Stimulated activated CD4-positive, alpha-beta T cell treated with anti-CD3 and anti-CD28 coated beads, TNF-alpha, amount 100 ng/mL, for 24 hours (primary cell): ENCODE measurements at places on chromosomes 6 and 20.

GRCh38 chr6:28750926-28751458 lies 172.8 kb downstream of the TRIM27 start:
- no peak for DNase-seq

DNA sequence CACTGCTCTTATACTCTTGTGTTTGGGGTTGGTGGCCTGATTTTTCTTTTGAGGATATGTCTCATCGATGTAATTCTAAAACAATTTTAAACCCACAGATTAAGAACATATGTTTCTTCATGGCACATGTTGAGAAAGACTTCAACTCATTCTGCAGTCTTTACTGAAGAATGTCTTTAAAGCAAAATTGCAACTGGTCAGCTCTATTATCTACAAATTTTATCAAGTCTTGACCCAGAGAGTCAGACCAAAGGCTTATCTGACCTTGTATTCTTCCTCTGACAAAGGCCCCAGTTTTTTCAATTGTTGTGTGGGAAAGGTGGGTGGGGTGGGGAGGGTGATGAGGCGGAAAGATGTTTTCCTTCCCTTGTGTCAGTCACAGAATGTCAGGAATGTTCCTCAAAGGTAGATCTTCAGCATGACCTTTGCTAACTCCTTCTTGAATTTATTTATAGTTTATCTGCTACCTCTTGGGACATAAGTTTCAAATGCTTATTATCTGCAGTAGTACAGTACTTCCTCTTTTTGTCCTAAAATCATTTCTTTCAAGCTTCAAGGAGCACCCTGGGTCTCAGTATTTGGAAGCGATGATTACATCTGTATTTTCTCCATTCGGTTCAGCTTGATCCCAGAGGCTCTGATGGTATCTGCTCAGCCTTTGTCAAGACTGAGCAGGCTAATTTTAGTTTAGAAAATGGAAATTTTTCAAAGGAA lies 63.2 kb upstream of the TIAM2 start:
- no peak for DNase-seq

DNA sequence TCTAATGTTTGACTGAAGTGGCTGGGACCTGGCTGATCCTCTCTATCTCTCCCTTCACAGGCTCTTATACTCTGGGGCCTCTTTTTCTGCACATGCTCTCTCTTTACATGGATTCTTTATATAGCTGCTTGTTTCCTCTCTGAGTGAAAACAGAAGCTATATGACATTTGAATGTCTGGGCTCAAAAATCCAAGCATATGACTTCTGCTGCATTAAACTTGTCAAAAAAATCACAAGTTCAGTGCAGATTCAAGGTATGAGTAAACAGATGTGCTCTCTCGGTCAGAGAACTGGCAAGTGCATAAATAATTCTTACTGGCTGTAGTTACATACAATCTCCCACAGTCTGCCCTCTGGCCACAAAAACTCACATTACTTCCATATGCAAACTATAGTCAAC lies 96.6 kb downstream of the LCA5 start:
- no peak for DNase-seq

DNA sequence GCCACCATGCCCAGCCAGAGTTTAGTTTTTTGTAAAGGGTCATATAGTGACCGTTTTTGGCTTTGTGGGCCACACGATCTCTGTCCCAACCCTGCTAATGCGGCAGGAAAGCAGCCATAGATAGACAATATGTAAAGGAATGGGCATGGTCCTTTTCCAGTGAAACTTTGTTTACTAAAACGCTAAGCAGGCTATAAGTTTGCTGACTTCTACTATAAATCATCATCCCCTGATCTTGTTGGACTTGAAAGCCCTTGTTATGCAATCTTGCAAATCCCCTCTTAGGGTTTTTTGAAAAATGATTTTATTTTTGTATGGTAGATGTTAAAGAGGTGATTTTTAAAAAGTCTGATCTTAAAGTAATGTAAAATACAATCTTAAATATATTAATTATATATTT lies 63.6 kb downstream of the CBFA2T2 start:
- no peak for DNase-seq

DNA sequence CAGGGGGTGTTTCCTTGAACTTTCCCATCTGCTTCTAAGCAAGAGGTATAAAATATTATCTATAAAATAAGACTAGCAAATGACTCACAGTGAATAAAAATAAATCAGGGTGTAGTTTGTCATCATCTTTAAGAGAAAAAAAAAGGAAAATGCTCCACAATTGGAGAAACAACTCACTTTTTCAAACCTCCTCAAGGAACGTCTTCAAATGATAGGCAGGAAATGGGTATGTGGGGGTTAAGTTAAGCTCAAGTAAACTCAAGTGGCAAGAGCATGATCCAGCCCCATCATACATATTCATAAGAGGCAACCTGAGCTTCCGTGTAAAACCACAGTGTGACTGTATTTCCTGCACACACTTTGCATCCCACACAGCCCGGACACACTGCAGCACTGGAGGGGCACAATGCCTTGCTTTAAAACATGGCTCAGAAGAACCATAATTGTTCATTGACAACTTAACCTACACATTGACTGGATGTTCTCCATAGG lies 58.5 kb upstream of the CEP85L start:
- peak; percentile 47 for DNase-seq

DNA sequence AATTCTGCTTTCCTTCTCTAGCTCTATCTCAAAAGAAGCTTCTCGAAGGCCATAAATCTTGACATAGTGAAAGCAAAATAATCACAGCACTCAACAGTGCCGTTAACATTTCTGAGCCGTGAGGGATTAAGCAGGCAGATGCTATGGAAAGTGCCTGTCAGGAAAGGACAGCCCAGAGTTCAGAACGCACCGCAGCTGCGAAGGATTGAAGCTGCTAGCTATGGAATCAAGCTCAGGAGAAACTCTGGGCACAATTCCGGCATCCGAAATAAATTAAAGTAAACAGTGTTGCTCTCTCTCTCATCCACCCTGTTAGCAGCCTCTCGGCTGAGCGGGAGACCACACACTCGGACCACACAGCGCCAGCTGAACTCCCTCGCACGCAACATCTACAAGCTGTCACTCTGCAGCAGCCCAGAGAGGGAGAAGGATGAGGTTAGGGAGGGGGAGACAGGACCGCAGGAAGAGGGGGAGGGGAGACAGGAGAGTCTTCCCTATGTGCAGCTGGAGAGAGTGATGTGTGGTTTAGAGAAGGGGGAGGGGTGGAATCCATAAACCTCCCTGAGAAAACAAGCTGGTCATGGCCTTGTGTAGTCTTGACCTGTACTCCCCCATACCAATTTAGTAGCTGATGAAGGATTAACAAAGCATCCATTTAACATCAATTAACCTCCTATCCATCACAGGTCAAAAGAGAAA lies 9.0 kb downstream of the EXOC2 start:
- DNase-seq, result no peak

DNA sequence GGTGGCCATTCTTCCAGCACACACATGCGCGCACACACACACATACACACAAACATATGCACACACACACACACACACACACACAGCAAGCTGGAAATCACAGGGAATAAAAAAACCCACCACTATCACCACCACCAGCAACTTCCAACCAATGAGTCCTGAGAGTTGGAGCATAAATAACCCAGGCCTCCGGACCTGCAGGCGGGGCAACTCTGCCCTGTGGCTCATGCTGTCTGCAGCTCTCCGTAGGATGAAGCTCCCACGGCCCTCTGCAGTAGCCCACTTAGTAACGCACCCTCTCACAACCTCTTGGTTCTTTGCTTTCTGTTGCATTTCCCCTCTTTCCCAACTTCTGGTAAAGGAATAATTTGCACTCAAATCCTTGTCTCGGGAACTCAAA lies 275.2 kb downstream of the PREX1 start:
- no peak for DNase-seq

DNA sequence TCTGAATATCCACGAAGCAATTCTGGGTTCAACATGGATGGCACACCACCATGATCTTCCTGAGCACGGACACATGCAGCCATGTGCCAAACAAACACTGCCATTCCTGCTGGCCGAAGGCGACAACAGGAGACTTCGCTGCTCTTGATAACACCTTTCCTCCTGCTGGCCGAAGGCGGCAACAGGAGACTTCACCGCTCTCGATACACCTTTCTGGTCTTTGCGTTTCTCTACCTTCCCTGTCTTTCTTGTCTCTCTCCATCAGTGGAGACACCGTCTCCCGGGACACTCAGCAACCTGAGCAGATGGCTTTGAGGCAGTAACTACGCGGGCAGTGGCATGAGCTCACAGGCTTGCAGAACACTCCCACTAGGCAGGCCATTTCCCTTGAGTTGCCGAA lies 54.9 kb upstream of the MPC1 start:
- no peak for DNase-seq

GRCh38 chr6:110528101-110528929 lies 51.9 kb upstream of the SLC22A16 start:
- peak; percentile 16 for DNase-seq

DNA sequence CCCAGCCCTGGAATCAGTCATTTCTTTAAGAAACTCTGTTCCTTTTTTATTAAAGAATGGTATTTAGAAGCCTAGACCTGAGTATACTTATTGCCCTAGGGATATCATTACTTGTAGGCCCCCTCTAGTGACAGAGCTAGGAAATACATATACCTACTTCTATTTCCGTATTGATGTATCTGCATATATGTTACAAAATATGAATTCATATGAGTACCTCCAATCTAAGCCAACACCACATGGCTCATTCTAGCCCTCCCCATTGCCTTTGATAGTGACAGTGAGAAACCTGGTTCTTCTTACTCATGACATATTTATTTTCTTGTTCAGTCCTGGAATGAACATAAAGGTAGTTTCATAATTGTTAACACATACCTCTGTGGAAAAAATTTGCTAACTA lies 137.2 kb downstream of the FARS2 start:
- no peak for DNase-seq

- no peak for DNase-seq
Observed at GRCh38 chr6:32977272-32977952, 9.0 kb downstream of the BRD2 start.

DNA sequence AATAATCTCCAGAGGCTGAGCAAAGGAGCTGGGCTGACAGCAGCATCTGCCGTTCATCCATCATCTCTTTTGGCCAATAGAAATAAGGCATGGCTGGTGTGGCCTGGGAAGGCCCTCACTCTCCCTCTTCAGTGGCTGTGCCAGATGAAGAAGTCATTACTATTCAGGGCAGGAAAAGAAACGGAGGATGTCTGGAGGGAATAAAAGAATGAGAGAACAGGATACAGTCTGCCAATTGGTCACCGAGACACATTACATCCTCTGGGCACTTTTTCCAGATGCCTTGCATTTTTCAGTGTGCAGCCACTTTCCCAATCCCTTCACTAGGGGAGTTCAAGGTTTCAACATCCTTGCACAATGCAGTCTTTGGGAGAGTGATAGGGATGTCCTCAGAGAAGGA lies 32.2 kb upstream of the VGLL2 start:
- no peak for DNase-seq

- no peak for DNase-seq
Observed at GRCh38 chr6:145139140-145139850, 596.0 kb downstream of the EPM2A start.

DNA sequence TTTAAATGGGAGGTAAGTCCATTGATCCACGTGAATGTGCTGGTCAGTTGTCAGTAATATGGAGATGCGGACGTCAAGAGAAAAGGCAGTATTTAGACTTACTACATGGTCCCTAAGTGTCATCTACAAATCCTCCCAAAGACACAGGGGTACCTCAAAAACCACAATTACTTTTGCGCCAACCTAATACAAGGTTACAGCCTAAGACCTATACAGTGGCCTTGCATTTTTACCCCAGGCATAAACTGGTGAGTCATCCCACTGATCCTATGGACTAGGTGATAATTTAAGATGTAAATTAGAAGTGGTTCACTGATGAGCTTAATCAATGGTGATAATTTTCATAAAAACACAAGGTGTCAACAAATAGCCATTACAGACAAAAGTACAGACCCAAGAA lies 141.0 kb downstream of the NFATC2 start:
- no peak for DNase-seq

DNA sequence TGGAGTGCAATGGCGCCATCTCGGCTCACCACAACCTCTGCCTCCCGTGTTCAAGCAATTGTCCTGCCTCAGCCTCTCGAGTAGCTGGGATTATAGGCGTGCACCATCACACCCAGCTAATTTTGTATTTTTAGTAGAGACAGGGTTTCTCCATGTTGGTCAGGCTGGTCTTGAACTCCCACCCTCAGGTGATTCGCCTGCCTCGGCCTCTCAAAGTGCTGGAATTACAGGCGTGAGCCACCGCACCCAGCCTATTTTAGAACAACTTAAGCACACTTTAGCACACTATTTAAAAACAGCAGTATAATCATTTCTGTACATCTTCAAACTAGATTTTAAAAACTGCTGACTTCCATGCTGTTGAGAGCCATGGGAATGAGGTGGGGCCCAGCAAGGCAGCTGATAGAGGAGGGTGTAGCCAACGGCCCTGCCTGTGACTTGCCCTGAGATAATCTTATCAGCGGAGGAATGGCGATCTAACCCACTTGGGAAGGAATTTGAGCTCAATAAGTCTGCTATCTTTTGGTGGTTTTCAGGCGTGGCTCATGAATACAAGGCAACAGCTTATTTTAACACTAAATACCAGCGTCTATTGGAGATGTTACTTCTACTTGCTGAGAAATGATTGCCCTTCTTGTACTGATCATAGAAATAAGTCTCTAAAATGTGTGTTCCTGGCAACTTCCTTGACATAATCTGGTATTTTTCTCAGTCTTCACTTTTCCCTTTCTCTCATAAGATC lies 12.1 kb downstream of the ZDHHC14 start:
- DNase-seq, result no peak

DNA sequence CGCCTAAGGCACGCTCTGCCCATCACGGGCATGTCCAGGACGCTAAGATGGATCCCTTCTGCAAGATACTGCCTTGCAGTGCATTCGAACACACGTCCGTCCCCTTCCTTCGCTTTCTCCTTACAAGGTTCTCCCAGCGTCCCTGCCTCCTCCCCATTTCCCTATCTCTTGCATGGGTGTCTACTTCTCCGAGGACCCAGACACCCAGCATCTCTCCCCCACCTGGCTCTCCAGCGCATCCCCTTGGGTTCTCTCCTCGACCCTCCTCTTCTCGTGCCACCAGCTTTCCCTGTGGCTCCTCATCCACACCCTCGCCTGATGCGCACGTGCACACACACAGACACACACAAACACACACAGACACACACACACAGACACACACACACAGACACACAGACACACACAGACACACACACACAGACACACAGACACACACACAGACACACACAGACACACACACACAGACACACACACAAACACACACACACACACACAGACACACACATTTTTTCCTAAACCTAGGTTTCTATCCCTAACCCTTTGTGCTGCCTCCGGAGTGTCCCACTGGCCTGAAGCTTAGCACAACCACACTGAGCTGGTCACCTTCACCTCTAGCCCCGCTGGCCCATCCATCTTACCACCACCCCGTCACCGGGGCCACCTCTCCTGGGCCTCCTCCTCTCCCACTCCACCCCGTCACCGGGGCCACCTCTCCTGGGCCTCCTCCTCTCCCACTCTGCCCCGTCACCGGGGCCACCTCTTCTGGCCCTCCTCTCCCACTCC lies 31.9 kb downstream of the ANKRD60 start:
- no peak for DNase-seq

DNA sequence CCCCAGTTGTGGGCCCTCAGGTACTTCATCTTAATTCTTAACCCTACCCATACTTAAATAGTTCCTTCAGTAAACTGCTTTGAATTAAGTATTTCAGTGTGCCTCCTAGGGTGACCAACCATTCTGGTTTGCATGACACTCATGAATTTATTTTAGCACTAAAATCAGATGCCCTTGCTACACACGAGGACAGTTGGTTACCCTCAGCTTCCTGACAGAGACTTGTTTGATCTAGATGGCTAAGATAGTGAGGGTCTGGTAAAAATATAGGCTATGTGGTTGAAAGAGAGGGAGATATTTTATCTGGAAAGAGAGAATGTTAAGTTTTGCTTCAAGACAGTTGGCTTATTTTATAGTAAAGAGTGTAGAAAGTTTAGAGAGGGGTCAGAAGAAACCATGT lies 10.6 kb downstream of the PGK2 start:
- DNase-seq, result no peak
